Stimulated activated naive B cell treated with anti-CD40 and anti-IgM and Interleukin-4, amounts not matched to agents 10 μg/mL and 1 μg/mL and 100 μg/mL, for 72 hours (primary cell): ENCODE measurements at places on chromosomes 13 and 19.

GRCh38 chr13:95535243-95535642, 17.3 kb upstream of the CLDN10 start:
- H3K36me3 ChIP-seq, result no peaks in the 10 kb centered on the region
- H3K4me1 ChIP-seq, result no peaks in the 10 kb centered on the region
- no peak for DNase-seq
- peaks cover 33% of the 10 kb centered on the region for H3K27me3 ChIP-seq
- H3K4me3 ChIP-seq, result no peak overlapping the region

- H3K27me3 ChIP-seq, result no peaks in the 10 kb centered on the region
- DNase-seq, result no peak
- H3K36me3 ChIP-seq, result no peaks in the 10 kb centered on the region
- no peak overlapping the region for H3K27ac ChIP-seq
- H3K4me3 ChIP-seq, result no peak overlapping the region
Measured at GRCh38 chr13:57823704-57824103, 192.2 kb downstream of the PCDH17 start.

DNA sequence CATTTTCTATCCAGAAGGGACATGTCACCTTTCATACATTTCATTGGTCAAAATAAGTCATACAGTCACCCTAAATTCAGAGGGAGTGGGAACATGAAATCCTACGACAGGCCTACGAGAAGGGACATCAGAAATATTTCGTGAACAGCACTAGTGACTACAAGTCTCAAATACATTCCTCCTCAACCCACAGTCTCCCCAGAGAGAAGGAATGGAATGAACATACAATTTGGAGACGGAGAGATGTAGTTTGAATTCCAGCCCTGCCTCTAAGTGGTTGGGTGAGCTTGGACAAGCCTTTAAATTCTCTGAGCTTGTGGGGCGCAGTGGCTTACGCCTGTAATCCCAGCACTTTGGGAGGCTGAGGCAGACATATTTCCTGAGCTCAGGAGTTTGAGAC, 9.9 kb downstream of the SERTM1 start:
- no peaks in the 10 kb centered on the region for H3K4me1 ChIP-seq
- DNase-seq, result no peak
- no peak overlapping the region for H3K4me3 ChIP-seq
- no peaks in the 10 kb centered on the region for H3K36me3 ChIP-seq

- H3K4me3 ChIP-seq, result no peak overlapping the region
- no peaks in the 10 kb centered on the region for H3K27me3 ChIP-seq
- H3K4me1 ChIP-seq, result peaks cover 32% of the 10 kb centered on the region
- no peak for DNase-seq
- H3K36me3 ChIP-seq, result no peaks in the 10 kb centered on the region
- no peak overlapping the region for H3K27ac ChIP-seq
Measured at GRCh38 chr13:40109351-40109844, 453.9 kb downstream of the COG6 start.

DNA sequence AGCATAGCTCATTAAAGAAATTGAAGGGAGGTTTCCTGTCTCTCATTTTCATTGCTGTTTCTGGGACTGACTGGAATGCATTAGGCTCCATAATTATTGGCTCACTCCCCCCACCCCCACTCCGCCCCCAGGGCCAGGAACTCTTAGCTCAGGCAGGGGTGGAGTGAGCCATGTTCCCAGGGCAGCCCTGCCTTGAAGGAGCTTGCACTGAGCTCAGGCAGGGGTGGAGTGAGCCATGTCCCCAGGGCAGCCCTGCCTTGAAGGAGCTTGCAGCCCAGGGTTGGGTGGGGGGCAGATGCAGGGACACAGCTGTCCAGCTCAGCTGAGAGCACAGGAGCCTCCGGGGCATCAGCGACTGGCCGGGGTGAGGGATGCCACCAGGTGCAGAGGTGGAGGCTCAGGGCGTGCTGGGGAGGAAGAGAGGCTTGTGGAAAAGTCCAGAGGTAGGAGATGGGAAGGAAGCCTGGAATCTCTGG, 39.1 kb upstream of the TFDP1 start:
- no peak overlapping the region for H3K4me3 ChIP-seq
- DNase-seq, result no peak

DNA sequence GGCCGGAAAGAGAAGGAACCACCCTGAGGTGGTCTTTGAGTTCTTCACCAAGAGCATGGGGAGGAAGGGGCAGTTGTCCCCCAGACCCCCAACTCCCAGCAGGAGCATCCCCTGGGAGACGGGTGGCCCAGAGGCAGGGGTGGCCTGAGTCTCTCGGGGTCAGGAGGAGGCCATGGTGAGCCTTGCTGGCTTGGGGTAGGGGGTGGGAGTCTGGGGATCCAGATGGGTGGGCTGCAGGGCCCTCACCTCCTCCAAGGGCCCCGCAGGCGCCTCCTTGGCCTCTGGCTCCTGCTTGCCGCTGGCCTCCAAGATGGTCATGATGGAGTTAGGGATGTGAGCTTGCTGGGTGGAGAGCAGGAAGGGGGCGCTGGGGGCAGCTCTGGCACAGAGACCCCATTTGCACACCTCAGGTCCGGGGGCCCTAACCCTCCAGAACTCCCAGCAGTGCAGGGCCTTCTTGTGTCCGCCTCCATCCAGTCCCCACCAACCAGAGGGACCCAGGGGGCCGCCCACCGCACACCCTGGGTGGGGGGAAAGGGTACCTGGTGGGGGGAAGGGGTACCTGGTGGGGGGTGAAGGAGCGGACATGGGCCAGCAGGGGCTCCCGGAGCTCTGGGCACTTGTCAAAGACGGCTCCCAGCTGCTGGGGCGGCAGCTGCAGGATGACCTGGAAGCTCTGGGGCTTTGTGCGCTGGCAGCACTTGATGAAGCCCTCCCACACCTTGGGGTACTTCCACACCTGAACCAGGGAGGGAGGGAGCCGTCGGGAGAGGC, 1.3 kb upstream of the RSPH6A start:
- peaks cover 9% of the 10 kb centered on the region for H3K4me1 ChIP-seq
- H3K27me3 ChIP-seq, result peaks cover 29% of the 10 kb centered on the region
- no peak overlapping the region for H3K4me3 ChIP-seq
- DNase-seq, result no peak
- H3K36me3 ChIP-seq, result peaks cover 50% of the 10 kb centered on the region

- no peaks in the 10 kb centered on the region for H3K4me1 ChIP-seq
- no peak overlapping the region for H3K4me3 ChIP-seq
- no peak overlapping the region for H3K27ac ChIP-seq
- DNase-seq, result no peak
Measured at GRCh38 chr19:28208745-28209144, 1004.2 kb downstream of the UQCRFS1 start.

DNA sequence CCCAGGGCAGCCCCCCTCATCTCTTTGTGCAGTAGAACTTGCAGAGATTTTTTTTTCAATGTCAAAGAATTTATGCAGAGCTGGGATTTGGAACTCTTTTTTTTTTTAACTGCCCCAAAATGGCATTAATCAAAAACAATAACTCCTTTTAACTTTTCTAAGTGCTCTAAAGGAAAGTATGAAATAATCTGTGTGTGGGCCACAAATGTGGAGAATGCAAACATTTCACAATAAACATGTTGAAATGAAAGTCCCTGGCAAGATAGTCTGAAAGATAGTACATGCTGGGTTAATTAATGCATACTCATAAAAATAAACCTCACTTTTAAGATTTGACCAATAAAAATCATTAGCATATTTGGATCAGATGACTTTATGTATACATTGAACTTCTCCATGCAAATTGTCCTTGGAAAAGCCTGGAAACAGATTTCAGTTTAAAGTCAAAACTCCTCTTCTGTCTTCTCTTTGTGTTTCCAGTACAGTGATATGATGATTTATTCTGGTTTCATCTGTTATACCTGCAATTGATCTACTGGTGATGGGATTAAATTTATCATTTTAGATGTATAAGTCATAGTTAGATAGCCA, 30.5 kb upstream of the ZNF536 start:
- no peaks in the 10 kb centered on the region for H3K27me3 ChIP-seq
- no peak for DNase-seq
- no peak overlapping the region for H3K27ac ChIP-seq

GRCh38 chr19:30529876-30530275, 157.7 kb downstream of the ZNF536 start:
- H3K4me1 ChIP-seq, result no peaks in the 10 kb centered on the region
- H3K27ac ChIP-seq, result no peak overlapping the region
- H3K36me3 ChIP-seq, result no peaks in the 10 kb centered on the region
- H3K4me3 ChIP-seq, result no peak overlapping the region
- DNase-seq, result no peak

DNA sequence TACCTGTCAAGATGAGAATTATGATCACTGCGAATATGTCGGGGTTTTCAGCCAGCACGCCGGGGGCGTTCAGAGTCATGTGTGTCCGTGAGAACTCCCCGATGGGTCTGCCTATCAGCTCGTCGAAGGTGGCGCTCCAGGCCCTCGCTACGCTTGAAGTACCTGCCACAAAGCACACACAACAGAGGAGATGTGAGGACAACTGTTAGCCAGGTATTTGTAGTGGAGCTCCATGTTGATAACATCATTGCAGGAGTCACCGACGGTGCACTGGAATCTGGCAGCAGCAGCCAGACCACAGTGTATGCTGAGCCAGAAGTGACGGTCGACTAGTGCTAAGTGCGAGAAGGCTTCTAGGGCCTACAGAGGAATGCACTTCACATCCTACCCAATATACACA, 62.7 kb downstream of the SLC7A1 start:
- H3K27me3 ChIP-seq, result no peaks in the 10 kb centered on the region
- no peak overlapping the region for H3K27ac ChIP-seq
- no peak overlapping the region for H3K4me3 ChIP-seq
- H3K36me3 ChIP-seq, result peaks cover 53% of the 10 kb centered on the region

DNA sequence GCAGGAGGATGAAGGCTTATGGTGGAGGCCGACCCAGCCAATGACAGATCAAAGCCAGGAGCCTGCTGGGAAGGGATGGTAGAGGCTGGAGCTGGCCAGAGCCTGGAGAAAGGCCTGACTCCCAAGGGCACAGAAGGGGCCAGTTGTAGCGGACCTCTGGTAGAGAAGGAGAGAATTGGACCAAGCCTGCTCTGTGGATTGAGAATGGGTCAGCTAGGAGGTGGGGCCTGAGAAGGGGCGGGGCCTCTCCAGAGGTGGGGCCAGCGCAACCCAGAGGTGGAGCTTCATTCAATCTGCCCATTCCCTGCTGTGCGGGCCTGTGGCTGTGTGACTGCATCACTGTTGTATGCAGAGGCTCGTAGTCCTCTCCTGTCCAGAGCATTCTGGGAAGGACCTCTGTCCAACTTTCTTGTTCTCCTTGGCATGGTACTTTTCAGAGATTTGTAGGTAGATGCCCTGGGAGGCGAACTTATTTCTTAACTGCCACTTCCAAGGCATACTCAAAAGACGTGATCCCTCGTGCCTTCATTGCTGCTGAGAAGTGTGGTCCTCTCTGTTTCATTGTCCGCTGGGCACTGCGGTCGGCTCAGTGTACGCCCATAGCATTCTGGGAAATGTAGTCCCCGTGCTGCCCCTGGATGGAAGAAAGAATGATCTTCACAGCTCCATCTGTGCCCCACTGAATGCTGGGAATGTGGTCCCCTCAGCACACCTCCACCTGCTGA, 6.7 kb downstream of the GRIN2D start:
- DNase-seq, result no peak
- H3K4me3 ChIP-seq, result peak overlapping the region; percentile 44
- peaks cover 1% of the 10 kb centered on the region for H3K36me3 ChIP-seq
- H3K27me3 ChIP-seq, result peaks cover 30% of the 10 kb centered on the region
- no peak overlapping the region for H3K27ac ChIP-seq
- H3K4me1 ChIP-seq, result peaks cover 46% of the 10 kb centered on the region

- no peaks in the 10 kb centered on the region for H3K4me1 ChIP-seq
- no peak overlapping the region for H3K27ac ChIP-seq
- H3K4me3 ChIP-seq, result no peak overlapping the region
- no peaks in the 10 kb centered on the region for H3K27me3 ChIP-seq
- no peak for DNase-seq
Measured at GRCh38 chr13:98203646-98204326, 26.7 kb upstream of the RNF113B start.

DNA sequence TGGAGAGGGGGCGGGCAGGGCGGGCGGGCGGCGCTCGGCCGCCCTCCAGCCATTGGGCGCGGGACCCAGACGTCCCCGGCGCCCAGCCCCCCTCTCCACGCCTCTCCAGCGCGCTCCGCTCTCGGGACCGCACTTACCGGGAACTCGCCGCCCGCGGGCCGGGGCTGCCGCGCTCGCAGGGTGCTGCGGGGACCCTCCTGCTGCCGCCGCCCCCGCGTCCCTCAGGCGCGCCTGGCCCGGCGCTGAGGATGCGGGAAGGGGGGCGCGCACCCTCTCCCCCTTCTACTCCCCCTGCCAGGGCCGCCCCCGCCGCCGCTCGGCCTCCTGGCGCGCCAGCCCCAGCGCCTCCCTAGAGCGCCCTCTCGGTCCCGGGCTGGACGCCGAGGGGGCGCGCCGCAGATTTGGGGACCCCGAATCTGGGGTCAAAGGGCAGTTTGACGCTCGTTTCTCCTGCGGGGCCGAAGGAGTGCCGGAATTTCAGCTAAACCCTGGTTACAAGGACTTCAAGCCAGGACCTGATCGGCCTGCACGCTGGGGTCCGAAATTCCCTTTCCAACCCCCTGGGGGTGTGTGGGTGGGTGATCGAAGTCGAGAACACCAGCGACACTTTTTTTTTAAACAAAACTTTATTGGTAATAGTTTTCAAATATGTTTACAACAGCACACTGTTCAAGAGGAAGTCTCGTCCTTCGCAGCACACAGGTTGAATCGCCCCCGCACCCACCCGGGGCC, 696 bp upstream of the SAMD1 start:
- peaks cover 35% of the 10 kb centered on the region for H3K36me3 ChIP-seq
- H3K4me1 ChIP-seq, result peaks cover 22% of the 10 kb centered on the region
- H3K4me3 ChIP-seq, result peak overlapping the region; percentile 96
- no peaks in the 10 kb centered on the region for H3K27me3 ChIP-seq

DNA sequence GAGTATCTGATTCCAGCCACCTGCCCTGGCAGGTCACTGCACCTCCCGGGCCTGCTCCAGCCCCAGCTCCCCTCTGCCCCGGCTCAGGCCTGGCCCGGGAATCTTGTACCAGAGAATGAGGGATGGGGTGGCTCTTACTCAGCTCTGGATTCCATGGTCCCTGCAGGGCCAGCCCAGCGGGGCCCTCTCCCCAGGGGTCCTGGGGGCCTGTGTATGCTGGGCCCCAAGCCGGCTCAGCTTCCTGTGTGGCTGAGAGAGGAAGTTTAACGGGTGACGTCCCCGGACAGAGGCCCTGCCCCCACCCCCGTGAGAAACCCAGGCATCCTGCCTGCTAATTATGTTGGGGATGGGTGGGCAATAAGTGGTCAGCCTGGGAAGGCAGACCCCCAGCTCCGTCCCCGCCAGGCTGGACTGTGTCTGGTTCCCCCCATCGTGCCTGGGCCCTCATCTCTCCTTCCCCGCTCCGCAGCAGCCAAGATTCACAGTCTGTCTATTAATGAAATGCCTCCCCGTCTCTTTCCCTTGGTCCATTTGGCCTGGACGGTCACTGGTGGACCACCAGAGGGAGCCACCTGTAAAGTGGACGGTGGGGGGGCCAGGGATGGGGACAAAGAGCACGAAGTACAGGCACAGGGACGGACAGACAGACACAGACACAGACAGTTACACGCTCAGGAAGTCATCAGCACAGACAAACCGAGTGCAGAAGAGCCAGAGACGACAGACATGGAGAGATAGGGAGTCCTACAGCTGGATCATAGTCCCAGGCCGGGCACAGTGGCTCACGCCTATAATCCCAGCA, at the start of gene DENND1C:
Gene DENND1C, minus strand, starts transcription at position 247 of the 802 bp plus-strand sequence. Its CDS starts 92 bp downstream, at position 155.
- peak within 1 kb of the TSS; percentile 98 for H3K4me3 ChIP-seq
- H3K27ac ChIP-seq, result peak within 1 kb of the TSS; percentile 97
- H3K27me3 ChIP-seq, result no peaks in the 10 kb centered on the region

- H3K4me3 ChIP-seq, result no peak overlapping the region
- H3K36me3 ChIP-seq, result no peaks in the 10 kb centered on the region
- H3K27ac ChIP-seq, result no peak overlapping the region
- peaks cover 4% of the 10 kb centered on the region for H3K27me3 ChIP-seq
Measured at GRCh38 chr19:56912401-56913112, 72.0 kb upstream of the PEG3 start.

- H3K27ac ChIP-seq, result no peak overlapping the region
- no peak for DNase-seq
- peaks cover 53% of the 10 kb centered on the region for H3K36me3 ChIP-seq
Measured at GRCh38 chr19:58338825-58339558, 12.2 kb downstream of the ZSCAN22 start.
